ENCODE measurements at places on chromosomes 11 and 22. TPM values are rescaled to one million over a fixed set of nuclear protein-coding genes. Genes with fewer than 3 reads are reported as not detected.
A peak's percentile ranks its signal among the peaks of the same experiment; 100 is the strongest.

GRCh38 chr11:27242591-27242990 is 120.4 kb downstream of the CCDC34 start:
- DNase-seq: no peak

DNA sequence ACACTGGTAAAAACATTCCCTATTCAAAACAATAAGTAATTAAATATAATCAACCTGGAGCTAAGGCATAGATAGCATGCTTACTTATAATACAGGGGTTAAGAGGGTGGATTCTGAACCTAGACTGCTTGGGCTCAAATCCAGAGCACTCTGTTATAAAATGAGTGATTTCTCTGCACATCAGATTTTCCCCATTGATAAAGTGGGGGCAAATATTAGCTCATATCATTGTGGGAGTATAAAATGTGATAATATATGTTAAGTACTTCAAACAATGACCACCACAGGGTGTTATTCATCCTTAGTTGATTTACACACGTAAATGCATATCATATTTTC is 139.4 kb downstream of the LUZP2 start:
- DNase-seq: no peak

- DNase-seq: no peak
Observed at GRCh38 chr22:29690476-29690875, 29.3 kb upstream of the CABP7 start.

- no peak for DNase-seq
Observed at GRCh38 chr11:87634331-87634730, 540.9 kb downstream of the RAB38 start.

- DNase-seq: peak; percentile 76
Observed at GRCh38 chr11:59550842-59551658, 39.7 kb downstream of the OR4D9 start.

DNA sequence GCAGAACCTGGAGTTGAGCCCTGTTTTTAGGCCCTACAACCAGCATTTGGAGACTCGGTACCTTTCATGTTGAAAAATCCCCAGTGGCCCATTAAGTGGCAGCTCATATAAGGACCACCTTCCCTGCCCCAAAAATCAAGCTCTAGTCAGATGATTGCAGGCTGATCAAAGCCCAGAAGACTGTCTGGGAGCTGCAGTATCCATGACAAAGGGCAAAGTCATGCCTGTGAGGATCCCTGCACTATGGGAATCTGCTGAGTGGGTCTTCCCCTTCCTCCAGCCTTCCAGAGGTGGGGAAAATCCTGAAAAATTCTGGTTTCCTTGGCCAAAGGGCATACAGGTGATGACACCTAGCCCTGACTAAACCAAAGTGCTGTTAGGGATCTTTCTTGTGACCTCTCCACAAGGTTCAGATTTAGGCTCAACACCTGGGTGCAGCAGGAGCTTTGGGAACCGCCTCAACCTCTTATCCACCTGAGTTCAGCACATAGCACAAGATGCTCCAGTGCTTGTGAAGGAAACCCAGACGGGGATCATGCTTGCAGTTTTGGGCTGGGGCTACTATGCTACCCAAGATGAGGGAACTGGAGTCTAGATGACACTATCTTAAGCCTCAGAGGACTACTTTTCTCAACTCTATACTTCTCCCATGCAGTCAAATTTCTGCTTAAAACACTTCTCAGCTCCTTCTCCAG is 1.2 kb upstream of the TRIM3 start:
- DNase-seq: no peak

DNA sequence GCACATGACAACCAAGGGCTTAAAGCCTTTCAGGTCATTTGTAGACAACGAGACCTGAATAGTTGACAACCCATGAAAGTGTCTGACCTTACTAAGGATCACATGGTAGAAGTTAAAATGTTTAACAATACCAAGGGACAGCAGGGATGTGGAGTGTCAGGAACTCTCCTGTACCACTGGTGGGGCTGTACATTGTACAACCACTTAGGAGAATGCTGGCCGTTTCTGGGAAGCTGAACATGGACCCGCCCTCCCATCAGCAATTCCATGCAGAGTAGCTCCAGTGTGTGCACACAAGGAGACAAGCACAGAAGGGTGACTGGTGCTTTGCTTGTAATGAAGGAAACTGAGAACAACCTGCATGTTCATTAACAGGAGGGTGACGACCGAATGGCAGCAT is 162.9 kb downstream of the MPPED1 start:
- no peak for DNase-seq

- DNase-seq: peak; percentile 23
Observed at GRCh38 chr11:27701355-27702105, 1.3 kb upstream of the BDNF start.

DNA sequence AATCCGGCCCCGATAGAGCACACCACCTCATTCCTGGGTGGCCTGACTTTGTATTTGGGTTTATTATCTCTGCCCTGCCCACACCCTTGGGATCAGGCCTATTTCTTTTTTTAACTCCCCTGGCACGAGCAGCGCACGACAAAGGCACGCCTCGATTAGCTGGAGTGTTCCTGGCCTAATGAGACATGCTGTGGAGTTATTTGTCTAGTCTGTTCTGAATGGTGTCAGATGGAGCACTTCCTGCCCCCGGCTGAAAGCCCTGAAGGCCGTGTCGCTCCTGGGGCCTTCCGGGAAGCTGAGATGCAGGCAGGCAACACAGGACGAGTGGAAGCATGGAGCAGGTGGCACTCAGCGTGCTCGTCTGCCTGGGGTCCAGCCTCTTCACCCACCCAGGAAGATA is 47.1 kb downstream of the LARGE1 start:
- DNase-seq: no peak

DNA sequence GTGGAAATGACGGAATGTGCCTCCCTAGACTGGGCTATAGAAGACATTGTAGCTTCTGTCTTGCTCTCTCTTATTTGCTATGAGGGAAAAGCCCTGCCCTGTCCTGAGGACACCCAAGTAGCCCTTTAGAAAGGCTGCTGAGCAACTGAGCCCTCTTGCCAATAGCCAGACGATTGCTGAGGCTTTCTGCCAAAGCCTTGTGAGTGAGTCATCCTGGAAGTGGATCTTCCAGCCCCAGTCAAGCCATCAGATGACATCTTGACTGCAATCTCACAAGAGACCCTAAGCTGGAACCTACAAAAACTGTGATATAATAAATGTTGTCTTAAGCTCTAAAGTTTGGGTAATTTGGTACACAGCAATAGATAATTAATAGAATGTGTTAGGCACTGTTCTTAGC is 3.9 kb upstream of the TRAF6 start:
- DNase-seq: no peak

GRCh38 chr11:102451681-102452460 is 694 bp downstream of the TMEM123 start:
- peak; percentile 82 for DNase-seq

DNA sequence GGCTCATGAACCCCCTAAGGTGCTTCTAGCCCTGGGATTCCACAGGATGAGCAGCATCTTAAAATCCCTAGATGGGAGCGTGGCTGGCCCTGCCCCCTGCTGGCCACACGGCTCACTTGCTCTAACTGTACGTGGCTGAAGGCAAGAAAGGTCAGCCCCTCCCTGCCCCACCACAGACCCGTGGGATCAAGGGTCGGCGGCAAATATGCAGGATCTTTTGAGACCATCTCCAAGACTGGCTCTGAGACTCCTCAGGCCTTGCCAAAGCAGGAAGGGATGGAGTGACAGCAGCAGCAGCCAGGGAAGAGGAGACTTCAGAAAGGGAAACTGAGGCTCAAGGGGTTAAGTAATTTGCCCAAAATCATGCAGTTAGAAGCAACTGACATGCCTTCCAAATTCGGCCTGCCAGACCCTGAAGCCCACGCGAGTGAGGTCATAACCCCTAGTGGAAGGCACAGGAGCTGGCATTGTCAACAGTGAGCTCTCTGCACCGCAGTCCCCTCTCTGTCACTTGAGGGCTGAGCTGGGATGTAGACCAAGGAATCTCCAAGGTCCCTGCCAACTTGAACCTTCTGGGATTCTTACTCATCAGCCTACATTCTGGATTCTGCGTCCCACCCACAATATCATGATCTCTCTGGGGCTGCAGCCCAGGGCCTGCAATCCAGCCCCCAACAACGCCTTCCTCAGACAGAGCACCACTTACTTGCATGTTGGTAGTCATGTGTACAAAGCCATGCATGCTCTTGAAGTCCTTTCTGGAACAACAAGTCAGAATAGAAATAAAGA is 31.4 kb downstream of the CREB3L1 start:
- DNase-seq: peak; percentile 81

- no peak for DNase-seq
Observed at GRCh38 chr11:18191376-18191775, 18.7 kb downstream of the MRGPRX4 start.

DNA sequence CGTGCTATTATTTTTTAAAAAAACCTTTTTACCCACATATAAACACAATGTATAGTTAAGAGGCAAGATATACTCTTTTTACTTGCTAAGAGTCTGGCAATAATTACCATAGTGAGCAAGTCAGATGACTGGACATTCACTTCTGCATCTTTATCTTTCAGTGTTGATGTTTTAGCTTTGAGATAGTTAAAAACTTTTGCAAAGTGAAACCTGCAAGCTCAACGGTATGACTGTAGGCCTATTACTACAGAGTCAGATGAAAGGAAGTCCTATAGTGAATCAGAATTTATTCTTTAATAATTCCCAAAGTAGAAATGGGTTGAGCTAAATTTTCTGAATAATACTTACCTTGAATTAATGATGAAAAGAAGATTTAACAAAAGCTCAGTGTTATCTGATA is 236.7 kb upstream of the CCDC90B start:
- no peak for DNase-seq

DNA sequence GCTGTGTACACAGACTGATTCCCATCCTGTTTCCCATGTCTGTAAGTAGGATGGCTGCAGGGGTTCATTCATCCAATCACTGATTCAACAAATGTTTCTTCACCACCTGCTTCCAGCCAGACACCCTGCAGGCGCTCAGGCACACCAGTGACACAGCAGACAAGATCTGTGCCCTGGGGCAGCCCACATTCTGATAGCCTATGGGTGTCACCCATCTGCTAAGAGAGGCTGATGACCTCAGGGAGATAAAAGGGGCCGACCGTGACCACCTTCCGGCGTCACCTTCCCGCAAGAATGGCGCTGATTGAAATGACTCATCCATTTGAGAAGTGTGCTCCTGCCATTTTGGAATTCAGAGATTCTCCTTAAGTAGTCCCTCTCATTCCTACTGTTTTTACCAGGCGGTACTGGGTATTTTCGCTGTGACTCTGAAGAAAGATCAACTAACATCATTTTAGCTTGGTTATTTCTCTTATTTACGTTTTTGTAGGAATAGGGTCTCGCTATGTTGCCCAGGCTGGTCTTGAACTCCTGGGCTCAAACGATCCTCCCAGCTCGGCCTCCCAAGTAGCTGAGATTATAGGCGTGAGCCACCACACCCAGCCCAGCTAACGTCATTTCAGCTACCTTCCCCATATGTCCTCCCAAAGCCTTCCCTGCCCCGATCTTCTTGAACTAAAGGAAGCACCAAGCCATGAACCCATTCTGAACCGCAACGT is 73.2 kb upstream of the BID start:
- no peak for DNase-seq

GRCh38 chr11:119975561-119976152 is 162.3 kb downstream of the TRIM29 start:
- DNase-seq: no peak

DNA sequence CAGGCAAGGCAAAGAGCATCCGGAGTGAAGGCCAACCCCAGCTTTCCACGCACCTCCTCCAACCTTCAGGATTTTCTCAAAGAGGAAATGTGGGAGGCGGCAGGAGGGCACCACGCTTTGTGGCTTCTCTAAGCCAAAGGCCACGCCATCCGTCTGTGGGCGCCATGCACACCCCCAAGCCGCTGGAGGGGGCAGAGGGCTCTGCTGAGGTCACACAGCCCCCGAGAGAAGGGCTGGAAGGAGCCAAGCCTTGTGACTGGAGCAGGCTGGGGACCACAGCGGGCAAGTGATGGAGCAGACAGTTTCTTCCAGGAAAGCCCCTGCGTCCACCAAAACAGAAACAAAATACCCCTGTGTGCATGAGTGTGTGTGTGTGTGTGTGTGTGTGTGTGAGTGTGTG is 527.4 kb downstream of the BRD1 start:
- DNase-seq: no peak

- no peak for DNase-seq
Observed at GRCh38 chr11:42473106-42473505, 838.7 kb upstream of the API5 start.

DNA sequence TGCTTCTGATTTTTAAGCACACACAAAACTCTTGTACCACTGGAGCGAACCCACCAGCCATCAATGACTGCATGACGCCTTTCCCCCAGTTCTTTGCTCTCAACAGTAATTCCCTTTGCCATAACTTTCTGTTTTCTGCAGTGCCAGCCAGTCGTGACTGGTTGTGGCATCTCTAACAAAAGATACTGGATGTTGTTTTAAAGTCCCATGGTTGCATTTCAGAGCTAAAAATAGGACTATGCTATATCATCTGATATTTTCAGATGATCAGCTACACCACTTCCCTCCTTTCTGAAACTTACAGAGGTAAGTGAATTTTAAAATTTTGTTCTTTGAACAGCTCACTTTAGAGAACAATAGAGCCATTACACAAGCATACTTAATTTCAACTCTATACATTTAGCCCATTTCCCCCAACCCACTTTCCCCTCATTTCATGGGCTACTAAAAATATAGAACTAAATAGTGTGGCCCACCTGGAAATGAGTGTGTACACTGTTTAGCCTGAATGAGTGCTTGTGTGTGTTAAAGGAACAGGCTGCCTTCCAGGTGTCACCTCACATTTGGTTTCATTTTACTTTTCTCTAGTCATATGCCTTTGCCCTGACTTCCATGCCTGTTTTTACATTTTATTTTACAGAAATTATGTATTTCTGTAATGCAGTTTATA is 136.9 kb upstream of the ZC3H12C start:
- no peak for DNase-seq

DNA sequence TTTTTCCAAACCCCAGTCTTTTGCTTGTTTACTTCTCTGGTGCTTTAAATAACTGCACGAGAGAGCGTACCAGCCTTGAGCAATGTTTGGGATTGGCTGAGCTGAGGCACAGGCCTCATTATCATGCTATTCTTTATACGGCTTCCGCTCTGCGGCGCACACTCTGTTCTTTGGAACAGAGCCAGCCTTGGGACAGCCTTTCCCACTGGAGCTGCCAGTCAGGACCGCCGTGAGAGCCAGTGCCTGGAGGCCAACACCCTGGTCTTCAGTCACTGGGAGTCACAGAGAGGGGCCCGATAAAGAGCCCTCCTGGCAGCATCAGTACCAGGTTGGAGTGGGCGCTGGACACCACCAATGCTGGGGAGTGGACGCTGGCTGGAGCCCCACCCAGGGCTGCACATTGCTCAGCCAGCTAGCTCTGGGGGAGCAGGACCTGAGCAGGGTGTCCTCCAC is 125.6 kb downstream of the BCR start:
- DNase-seq: peak; percentile 33

- no peak for DNase-seq
Observed at GRCh38 chr22:19350947-19351346, 59.4 kb upstream of the CLTCL1 start.

- DNase-seq: no peak
Observed at GRCh38 chr11:43989162-43989981, 46.9 kb downstream of the C11orf96 start.

NAA40 gene
- total RNA-seq: 36.0 TPM

CNIH2 gene
- not detected for total RNA-seq

MN1 gene
- total RNA-seq: 3.5 TPM

TRIM49 gene
- total RNA-seq: not detected

GLB1L3 gene
- total RNA-seq: 0.16 TPM

OR10D3 gene
- not detected for total RNA-seq

PANX3 gene
- not detected for total RNA-seq

CAVIN3 gene
- 124 TPM for total RNA-seq

HORMAD2 gene
- total RNA-seq: not detected

CDC42EP2 gene
- total RNA-seq: 10.4 TPM

TPBGL gene
- not detected for total RNA-seq

APOA5 gene
- not detected for total RNA-seq

SCUBE2 gene
- total RNA-seq: 7.5 TPM

CEP164 gene
- total RNA-seq: 10.0 TPM

PRG2 gene
- not detected for total RNA-seq

PATE2 gene
- not detected for total RNA-seq
